Activated CD4-positive, alpha-beta T cell treated with anti-CD3 and anti-CD28 coated beads, Interleukin-2, amount 10 ng/mL, durations not matched to agents 7 days and 5 days (primary cell): ENCODE measurements at places on chromosomes 12 and 14. TPM values are rescaled to one million over a fixed set of nuclear protein-coding genes. Genes with fewer than 3 reads are reported as not detected.

Gene FAM186B
- total RNA-seq, result 0.15 TPM

Gene CFAP251
- total RNA-seq, result 0.52 TPM

Gene SLC6A13
- 0.19 TPM for total RNA-seq

Gene HSP90AA1
- 575 TPM for total RNA-seq

Gene ZFP36L1
- total RNA-seq, result 81.7 TPM

Gene RPL10L
- not detected for total RNA-seq

GRCh38 chr12:90757957-90758356 lies 197.0 kb downstream of the CCER1 start:
- DNase-seq, result no peak

GRCh38 chr14:87014856-87015255 lies 978.1 kb downstream of the GALC start:
- DNase-seq, result no peak

- DNase-seq, result no peak
These were observed 559.9 kb downstream of the C12orf50 start for GRCh38 chr12:87469295-87469694.

DNA sequence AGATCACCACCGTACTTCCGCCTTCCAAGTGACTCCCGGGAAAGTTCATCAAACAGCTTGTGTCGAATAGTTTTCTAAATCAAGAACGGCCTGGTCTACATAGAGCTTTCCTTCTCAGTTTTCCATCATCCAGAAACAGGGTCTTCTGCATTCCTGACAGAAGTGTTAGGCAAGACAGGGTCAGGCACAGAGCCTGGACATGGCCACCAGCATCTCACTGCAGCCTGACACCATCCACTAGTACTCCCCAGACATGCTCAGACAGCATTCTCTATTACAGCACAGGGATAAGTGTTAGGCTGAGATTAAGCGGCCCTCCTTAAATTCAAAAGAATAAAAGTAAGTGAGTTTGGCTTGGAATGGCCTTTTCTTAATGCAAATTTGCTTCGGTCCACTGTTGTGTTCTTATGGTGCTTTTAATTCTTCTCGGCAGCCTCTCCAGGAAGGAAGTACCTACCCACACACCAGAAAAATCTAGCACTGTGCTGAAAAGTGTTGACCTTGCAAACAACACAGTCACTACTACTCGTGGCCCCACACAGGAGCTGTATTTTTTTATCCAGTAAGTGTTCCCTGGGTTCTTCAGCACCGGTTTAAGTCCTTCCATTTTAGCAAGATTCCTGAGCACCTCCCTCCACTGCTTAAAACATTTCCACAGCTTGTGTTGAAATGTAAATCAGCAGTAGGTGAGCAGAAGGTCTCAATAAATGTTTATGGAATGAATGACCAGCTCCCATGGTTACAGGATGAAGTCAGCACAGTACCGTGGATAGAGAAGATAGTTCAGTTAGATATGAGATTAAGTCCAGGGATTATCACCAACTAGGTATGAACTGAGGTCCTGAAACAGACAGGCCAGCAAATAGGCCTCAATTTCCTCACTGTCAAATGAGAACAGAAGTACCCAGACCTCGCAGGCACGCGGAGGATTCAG lies 44.1 kb downstream of the SETD3 start:
- DNase-seq, result no peak

DNA sequence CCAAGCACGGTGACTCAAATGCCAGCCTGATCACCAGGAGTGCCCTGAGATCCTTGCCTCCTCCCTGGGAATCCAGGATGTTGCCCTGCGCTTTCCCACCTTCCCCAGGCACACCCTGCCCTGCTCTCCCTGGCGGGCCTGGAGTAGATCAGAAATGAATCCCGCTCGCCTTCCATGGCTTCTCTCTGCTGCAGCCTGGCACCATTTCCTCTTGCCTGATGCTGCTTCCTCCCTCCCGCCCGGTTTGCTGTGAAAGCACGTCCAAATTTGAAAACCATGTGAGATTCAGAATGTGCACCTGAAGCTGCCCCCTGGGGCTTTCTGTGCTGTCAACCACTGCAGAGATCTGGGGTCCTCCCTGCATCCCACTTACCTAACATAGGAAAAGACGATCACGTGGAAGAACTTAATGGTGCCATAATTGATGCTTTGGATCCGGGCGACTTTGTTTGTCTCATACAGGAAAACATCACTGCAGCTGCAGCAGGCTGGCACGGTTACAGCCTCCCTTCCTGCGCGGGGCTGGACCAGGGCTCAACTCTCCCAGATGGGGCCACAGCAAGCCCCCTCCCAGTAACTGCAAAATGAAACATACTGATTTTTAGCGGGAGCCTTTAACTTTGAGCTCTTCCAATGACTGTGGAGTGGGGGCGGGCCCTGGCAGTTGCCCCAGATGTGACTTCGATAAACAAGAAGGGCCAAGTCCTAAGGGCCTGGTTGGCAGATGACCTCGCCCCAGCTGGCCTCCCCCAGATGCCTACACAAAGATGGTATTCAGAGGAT lies 24.9 kb upstream of the C12orf76 start:
- DNase-seq, result peak; percentile 52

DNA sequence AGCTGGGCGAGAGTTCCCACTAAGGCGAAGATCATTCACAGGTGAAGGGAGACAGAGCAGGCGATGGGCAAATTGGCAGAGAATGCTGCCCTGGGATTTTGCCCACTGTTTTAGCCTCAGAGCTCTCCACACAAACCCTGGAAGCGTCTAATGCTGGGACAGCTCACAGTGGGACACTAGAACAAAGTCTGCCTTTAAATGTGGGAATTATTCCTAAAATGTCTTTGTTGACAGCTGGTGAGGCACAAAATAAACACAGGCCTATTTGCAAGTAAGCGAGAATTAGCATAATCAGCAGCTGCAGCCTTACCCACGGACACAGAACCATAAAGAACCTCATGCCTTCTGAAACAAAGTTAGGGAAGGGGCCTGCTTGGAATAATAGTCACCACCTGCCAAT lies 824.5 kb downstream of the AACS start:
- no peak for DNase-seq

DNA sequence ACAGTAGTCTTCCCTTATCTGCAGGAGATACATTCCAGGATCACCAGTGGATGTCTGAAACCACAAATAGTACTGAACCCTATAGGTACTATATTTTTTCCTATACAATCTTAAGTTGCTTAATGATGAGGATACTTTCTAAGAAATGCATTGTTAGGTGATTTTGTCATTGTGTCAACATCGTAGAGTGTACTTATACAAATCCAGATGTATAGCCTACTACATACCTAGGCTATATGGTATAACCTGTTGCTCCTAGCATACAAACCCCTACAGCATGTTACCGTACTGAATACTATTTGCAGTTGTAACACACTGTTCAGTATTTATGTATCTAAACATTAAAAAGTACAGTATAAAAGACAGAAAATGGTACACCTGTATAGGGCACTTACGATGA lies 165.9 kb downstream of the SLC35F4 start:
- DNase-seq, result no peak

- no peak for DNase-seq
These were observed 14.9 kb upstream of the POLR3B start for GRCh38 chr12:106342397-106343213.

GRCh38 chr12:46835785-46836184 lies 10.0 kb upstream of the SLC38A4 start:
- DNase-seq, result no peak

DNA sequence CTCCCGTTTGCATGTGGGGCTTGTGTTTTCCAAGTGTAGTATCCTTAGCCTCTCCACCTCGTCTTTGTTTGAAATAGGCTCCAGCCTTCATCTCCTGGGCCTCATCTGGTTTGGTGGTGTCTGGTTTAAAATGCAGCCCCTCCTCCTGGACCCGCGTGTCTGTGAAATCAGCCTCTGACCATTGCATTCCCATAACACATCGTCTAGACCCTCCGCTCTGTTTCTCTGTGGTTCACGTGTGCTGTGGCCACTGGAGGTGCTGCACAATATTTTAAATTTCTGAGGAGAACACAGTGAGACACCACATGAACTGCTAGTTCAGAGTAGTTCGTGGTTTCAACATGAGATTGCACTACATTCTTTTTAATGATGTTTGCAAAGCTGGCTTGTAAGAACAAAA lies 35.6 kb downstream of the UBE3B start:
- no peak for DNase-seq
